A549 treated with RU486 at 1 μM for 4 hours (cell line): ENCODE measurements at places on chromosomes 6 and 20. TPM values are rescaled to one million over a fixed set of nuclear protein-coding genes. Genes with fewer than 3 reads are reported as not detected.

MATN4 gene
- 0.06 to 0.14 TPM (median 0.12 TPM) in 4 of 5 replicates, not detected in the other for total RNA-seq

LCA5 gene
- 0.26 to 1.1 TPM (median 1.0 TPM) in 5 replicates for total RNA-seq

EMILIN3 gene
- 0.25 to 0.49 TPM (median 0.40 TPM) in 5 replicates for total RNA-seq

NRSN2 gene
- total RNA-seq, result 54.0 to 68.2 TPM (median 62.2 TPM) in 5 replicates

GRM1 gene
- 0.05 to 0.08 TPM (median 0.06 TPM) in 4 of 5 replicates, not detected in the other for total RNA-seq

KIAA1755 gene
- total RNA-seq, result 0.11 to 0.21 TPM (median 0.15 TPM) in 4 of 5 replicates, not detected in the other

BTN1A1 gene
- total RNA-seq, result not detected in 5 replicates

TRIM10 gene
- not detected in 5 replicates for total RNA-seq

RFX6 gene
- not detected in 5 replicates for total RNA-seq

RAET1G gene
- 7.3 to 13.0 TPM (median 9.7 TPM) in 5 replicates for total RNA-seq

FUT9 gene
- not detected in 5 replicates for total RNA-seq

ASIP gene
- total RNA-seq, result not detected in 5 replicates

SIRPB1 gene
- 0.22 to 0.90 TPM (median 0.68 TPM) in 5 replicates for total RNA-seq

SUMO4 gene
- total RNA-seq, result not detected in 5 replicates

TAF11 gene
- total RNA-seq, result 15.2 to 21.6 TPM (median 19.5 TPM) in 5 replicates

RHAG gene
- 0.09 to 0.10 TPM in 2 of 5 replicates, not detected in the others for total RNA-seq

OR2H1 gene
- not detected in 5 replicates for total RNA-seq

RBBP8NL gene
- total RNA-seq, result 0.07 to 0.29 TPM (median 0.16 TPM) in 5 replicates
